ENCODE measurements at places on chromosomes 5 and 9.

GRCh38 chr5:110398951-110399350, 327.5 kb downstream of the TMEM232 start:
- no peak for DNase-seq

GRCh38 chr9:33263131-33264002, 1.1 kb downstream of the BAG1 start:
- DNase-seq: no peak

DNA sequence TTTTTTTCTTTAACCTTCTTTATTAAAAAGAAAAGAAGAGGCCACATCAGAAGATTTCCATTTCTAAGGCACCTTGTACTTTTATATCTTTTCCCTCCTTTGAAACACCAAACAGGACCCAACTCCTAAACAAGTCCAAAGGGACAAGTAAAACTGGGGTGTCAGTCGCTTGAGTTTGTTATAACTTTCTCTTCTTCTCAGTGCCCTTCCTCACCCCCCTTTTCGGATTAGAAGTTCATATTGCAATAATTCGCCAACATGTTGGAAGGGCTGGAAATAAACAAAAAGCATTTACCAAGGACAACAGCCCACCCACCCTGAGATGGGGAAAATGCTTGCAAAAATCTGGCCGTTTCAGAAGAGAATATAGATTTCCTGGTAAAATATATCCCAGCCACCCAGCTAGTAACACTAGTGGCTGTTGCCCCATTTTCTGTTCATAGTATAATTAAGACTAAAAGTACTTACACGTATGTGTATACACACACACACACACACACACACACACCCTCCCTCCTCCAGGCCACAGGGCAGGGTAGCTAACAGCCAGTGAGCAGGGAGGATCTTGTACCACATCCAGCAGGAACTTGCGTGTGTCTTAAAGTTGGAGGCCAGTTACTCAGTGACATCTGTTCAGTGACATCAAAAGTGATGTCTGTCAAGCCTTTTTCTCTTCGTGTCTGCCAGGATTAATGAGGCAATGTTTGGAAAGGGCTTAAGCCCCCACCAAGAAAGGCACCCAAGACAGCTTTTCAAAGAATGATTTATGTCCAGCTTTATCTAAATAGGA, 149.1 kb upstream of the KLF4 start:
- DNase-seq: no peak

- DNase-seq: no peak
Measured at GRCh38 chr5:113379936-113380806, 54.6 kb downstream of the TSSK1B start.

DNA sequence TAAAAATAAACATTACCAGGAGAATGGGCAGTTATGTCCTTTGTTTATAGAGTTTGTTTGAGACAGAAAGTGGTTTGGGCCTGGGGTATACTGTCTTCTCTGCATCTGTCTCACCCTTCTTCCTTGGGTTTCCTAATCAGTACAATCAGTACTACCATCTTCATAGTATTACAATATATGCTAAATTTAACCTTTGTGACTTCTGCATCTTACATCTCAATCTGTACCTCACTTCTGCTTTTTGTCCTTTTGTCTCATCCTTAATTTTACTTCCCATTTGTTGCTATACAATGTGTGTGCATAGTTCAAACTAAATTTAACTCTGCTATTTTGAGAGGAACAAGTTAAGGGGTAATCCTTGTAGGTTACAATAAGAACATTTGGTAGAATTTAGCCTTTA, 19.6 kb downstream of the FBXO38 start:
- no peak for DNase-seq

Measured in D341Med (cell line).